ENCODE measurements at places on chromosomes 13 and 19.

- no peak for DNase-seq
These were observed 386.6 kb downstream of the KCNRG start for GRCh38 chr13:50401721-50402465.

DNA sequence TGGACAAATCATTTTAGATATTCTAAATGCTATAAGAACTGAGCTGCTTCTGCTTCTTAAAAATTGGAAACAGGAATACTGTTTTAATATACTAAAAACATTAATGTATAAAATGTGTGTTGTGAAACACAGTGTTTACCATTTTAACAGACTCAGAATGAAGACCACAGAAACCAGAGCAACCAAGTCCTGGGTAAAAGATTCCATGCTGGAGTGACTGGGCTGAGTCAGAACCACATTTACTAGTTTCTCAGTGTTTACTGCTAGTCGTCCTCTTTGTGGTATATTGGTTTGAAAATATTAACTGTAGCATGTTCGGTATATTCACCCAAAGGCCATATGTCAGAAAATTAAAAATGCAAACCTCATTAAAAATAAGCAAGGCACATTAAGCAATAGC, 31.9 kb downstream of the ANKRD10 start:
- DNase-seq = no peak

DNA sequence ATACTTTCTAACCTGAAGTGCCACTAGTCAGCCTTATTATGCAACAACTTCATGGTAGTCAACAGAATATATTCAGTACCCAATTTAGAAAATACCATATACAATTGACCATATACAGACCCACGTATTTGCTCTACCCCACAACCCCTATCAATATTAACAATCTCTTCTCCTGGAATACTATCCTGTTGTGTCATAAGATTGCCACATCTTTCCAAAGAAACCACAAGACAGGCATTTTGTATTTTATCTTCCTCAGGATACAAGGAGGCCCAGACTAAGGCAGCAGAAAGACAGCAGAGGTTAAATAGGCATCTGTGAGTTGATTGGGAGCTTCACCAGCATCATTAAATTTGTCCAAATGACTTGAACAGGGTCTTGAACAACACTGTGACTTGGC, 4.5 kb downstream of the SPART start:
- no peak for DNase-seq

- DNase-seq = peak; percentile 71
These were observed 627 bp downstream of the LIN7B start for GRCh38 chr19:49114630-49115363.

DNA sequence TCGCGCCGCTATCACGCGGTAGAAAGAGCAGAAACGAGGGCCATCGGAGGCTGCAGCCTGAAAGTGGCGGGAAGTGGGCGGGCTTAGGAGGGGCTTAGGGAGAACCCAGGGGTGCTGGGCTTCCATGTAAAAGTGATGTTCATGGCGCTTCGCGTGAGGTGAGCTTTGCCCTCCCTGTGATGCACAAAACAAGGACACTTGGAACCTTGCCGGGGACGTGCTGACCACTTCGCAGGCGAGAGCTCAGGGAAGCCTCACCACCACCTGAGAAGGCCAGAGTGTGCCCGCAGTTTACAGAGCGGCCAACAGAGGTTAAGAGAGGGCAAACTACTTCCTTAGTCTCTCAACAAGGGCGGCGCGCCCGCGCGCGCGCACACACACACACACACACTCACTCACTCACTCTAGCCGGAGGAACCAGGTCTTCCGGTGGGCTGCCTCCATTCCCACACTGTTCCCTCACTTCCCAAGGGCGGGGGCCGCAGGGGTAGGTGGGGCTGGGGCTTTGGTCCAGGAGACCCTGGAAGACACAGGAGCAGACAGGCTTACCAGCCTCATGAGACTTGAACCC, 651 bp downstream of the GAPDHS start:
- no peak for DNase-seq

DNA sequence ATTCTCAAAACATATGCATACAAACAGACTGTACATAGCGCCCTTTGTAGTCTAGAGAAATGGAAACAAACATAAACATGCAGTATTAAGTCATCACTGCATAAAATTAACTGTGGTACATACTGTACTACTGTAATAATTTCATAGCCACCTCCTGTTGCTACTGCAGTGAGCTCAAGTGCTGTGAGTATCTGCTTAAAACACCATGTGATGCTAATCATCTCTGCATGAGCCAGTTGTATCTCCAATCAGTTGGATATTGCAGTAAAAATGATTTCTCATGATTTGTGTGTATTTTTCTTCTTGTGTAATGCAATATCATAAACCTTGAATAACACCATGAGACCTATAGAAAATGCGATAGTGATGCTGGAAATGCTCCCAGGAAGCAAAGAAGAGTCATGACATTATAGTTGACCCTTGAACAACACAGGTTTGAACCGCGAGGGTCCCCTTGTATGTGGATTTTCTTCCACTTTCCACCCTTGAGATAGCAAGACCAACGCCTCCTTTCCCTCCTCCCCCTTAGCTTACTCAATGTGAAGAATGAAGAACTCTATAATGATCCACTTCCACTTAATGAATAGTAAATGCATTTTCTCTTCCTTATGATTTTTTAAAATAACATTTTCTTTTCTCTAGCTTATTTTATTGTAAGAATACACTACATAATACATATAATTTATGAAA, 4.1 kb downstream of the TNFSF13B start:
- DNase-seq = no peak

DNA sequence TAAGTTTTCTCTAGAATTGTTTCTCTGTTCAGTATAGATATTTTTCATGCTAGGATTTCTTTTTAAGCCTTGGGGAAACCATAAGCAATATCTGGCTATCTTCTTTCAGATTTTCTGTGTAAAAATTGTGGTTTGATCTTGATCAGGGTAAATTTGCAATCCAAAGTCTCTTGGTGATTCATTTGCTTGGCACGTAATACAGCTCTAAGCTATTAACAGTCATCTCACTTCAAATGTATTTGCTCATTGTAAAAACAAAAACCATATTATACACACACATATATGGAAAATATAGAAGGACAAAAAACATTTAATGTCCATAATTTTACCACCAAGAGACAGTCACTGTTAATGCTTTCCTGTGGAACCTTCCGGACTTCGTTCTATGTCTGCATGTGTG, 191.0 kb downstream of the SHISA2 start:
- DNase-seq = no peak

Data from heart right ventricle (tissue), 16 donors.